ENCODE measurements at places on chromosomes 6 and 20.

- no peak for DNase-seq
Measured at GRCh38 chr6:106614592-106615257, 14.6 kb downstream of the RTN4IP1 start.

DNA sequence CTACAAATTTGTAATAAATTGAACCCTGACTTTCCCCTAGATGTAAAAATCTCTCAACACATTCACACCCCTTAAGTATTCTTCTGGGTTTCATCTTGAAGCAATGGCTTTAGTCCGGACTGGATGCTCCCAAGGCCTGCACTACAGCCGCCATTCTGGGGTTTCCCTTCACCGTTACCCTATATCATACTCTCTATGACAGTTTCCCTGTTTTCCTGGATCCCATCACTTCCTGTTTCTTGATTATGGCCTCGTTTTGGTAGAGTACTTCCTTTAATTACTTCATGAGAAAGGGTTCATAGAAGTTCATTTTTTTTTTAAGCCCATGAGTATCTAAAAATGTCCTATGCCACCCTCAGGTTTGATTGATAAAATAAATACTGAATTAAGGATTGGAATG lies 11.7 kb downstream of the FIG4 start:
- DNase-seq = no peak

GRCh38 chr20:33026779-33027759 lies 4.4 kb upstream of the BPIFB6 start:
- DNase-seq = no peak

- DNase-seq = no peak
Measured at GRCh38 chr20:58636983-58637421, 14.1 kb upstream of the STX16 start.

DNA sequence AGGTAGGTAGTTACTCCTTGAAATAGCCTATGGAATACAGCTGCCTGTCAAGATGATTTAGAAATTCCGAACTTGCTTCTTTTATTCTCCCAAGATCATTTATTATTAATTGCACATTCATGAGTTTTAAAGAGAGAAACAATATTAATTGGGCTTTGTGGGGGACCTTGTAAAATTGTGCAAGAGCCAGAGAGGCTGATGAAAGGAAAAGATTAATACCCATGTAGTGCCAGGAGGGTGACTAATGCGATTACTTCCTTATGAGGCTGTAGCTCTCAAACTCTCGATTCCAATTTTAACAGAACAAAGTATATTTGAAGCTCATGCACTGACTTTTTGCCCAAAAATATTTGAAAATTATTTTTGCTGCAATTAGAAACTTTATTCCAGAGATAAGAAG lies 423.8 kb upstream of the ID4 start:
- no peak for DNase-seq

DNA sequence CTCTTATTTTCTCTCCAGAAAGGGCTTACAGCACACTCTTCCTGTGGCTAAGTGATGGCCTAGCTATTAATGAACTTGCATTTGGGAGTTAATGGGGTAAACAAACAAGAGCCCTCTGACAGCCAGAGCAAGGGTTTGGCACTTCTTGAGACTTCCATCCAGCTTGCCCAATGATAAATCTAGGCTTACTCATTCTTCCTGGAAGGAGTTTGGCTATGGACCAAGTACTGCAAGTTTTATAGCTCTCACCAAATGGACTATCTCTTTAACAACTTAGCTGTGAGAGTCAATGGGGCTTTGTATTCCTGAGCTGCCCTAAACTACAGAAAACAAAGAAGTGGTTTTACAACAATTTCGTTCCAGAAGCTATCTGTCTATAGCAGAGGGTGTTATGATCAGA lies 16.7 kb upstream of the PI3 start:
- DNase-seq = no peak

DNA sequence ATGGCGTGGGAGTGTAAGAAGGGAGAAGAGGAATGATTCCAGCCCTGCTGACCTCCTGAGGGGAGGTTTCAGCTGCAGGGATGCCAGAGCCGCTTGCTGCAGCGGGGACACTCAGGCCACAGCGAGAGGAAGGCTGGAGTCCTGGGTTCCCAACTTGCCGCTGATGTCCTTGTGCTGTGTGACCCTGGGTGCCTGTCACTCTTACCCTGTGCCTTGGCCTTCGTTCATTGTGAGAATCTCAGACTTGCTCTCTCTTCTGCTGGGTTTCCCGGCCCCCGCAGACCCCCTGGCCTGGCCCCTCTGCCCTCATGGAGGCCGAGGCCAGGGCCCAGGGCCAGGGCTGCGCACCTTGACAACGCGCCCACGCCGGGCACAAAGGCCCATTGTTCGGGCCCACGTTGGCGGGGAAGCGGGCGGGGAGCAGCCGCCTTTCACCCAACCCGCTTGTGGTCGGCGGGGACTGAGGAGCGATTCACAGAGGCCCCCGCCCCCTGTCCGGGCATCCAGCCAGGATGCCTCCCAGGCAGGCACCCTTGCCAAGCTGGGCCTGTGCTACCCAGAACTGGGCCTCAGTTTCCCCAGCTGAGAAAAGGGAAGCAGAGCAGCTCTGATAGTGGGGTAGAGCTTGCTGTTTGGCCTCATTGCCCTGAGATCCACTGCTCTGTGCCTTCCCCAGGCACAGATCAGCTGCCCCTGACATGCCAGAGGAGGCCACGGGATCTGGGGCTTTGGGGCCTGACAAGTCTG lies 52.4 kb downstream of the CEBPB start:
- DNase-seq = no peak

GRCh38 chr20:41145821-41146620 lies 8.7 kb downstream of the PLCG1 start:
- no peak for DNase-seq

- no peak for DNase-seq
Measured at GRCh38 chr6:5274231-5274630, 12.9 kb downstream of the FARS2 start.

DNA sequence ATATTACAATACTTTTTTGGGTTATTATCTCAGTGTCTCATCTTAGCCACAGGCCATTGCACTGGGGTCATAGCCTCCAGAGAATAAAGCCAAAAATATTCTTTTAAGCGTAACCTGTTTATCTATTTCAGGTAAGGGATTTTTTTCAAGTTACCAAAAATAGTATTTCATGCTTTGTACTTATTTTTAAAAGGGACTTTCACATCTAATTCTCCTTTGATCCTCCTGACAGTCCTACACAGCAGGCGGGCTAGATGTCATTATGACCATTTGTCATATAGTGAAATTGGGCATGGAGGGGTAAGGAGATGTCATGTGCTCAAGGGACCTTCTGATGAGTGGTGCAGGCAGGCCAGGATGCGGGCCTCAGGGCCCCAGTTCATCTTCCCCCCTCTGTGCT lies 68.9 kb downstream of the TBC1D7 start:
- no peak for DNase-seq

GRCh38 chr6:16402581-16402900 lies 164.2 kb downstream of the GMPR start:
- no peak for DNase-seq

DNA sequence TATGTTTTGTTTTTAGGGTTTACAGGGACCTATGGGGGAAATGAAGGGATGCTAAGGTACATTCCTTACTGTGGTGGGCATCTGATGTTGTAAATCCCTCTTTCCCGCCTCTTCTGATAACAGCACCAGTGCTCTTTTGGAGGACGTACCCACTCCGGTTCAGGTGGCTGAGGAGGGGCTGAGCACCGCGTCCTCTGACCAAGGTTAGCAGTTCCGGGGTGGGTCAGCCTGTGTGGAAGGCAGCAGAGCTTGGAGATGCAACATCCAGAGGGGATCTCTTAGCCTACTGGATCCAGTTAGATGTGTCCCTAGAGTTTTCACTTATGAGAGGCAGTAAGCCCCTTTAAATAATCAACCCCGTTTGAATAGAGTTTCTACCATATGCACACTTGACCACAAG lies 135.3 kb upstream of the KCNG1 start:
- no peak for DNase-seq

GRCh38 chr20:40481743-40482458 lies 207.1 kb downstream of the MAFB start:
- no peak for DNase-seq

Measured in stimulated activated CD4-positive, alpha-beta T cell treated with anti-CD3 and anti-CD28 coated beads, Interleukin-4, amount 100 ng/mL, for 48 hours (primary cell).